ENCODE measurements at places on chromosomes 11 and 22.

GRCh38 chr22:32880061-32880460, 78.6 kb downstream of the TIMP3 start:
- DNase-seq: no peak

GRCh38 chr22:39155421-39155820, 2.9 kb upstream of the CBX7 start:
- no peak for DNase-seq

- DNase-seq: no peak
Measured at GRCh38 chr11:1223346-1224110, 662 bp downstream of the MUC5B start.

- DNase-seq: peak; percentile 40
Measured at GRCh38 chr11:112025707-112026106, 499 bp downstream of the DLAT start.

DNA sequence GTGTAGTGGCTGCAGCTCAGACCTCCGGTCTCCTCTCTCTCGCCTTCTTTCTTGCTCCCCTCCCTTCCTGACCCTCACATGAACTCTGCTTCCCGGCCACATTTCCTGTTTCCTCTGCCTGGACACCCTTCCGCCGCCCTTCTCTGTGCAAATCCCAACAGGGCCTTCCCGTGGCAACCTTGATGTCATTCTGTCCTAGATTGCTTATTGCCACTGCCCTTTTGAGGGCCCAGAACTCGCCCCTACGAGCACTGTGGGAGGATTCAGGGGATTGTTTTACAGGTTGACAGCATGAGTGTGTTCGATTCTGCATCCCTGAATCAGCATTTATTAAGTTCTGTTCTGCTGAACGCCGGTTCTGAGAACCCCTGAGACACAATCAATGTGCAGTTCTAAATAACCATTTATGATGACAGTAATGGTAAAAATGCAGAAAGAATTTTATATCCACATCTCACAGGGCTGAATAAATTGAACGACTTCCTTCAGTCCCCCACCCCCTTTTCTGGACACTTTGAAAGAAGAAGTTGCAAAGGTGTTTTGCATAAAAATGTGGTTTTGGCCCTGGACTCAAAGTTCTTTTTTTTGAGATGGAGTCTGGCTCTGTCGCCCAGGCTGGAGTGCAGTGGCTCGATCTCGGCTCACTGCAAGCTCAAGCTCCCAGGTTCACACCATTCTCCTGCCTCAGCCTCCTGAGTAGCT, 6.4 kb downstream of the BATF2 start:
- peak; percentile 39 for DNase-seq

GRCh38 chr11:65899356-65900124, 648 bp downstream of the FOSL1 start:
- peak; percentile 91 for DNase-seq

- DNase-seq: peak; percentile 29
Measured at GRCh38 chr11:75558939-75559843, 2.9 kb upstream of the SERPINH1 start.

GRCh38 chr11:84089072-84090057, 803.2 kb upstream of the CCDC90B start:
- DNase-seq: no peak

DNA sequence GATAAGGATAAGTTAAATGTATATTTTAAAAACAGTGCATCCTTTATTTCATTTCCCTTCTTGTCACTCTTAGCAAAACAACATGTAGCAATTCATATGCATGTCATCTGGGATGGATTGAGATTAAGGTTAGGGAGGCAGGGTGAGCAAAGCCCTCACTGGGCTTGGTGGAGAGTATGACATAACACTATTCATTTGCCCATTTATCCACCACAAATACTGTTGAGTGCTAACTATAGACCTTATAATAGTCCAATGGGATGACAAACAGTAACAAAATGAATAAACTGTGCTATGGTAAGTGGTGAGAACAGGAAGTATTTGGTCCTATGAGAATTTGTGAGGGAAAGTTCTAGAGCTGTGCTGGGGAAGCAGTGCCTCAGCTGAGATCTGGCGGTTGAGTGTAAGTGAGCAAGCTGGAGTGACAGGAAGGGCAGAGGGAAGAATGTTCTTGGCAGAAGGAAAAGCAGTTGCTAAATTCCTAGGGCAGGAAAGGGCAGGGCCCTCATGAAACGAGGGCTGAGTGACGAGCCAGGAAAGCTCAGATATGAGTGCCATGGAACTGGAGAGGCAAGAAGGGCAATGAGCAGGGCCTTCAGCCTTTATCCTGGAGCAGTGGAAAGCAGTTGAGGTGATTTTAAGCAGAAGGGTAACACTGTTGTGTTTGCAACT, 6.7 kb downstream of the HSD17B12 start:
- peak; percentile 9 for DNase-seq

- DNase-seq: no peak
Measured at GRCh38 chr11:44524751-44525201, 40.7 kb upstream of the CD82 start.

Data from ELR (cell line).